Activated naive CD4-positive, alpha-beta T cell treated with anti-CD3 and anti-CD28 coated beads, Interleukin-2, amount 50 U/mL, for 72 hours (primary cell): ENCODE measurements at places on chromosomes 12 and 14.

GRCh38 chr14:81093651-81094050, 127.1 kb downstream of the GTF2A1 start:
- DNase-seq, result no peak

- no peak for DNase-seq
Observed at GRCh38 chr12:17076028-17076744, 470.2 kb upstream of the LMO3 start.

DNA sequence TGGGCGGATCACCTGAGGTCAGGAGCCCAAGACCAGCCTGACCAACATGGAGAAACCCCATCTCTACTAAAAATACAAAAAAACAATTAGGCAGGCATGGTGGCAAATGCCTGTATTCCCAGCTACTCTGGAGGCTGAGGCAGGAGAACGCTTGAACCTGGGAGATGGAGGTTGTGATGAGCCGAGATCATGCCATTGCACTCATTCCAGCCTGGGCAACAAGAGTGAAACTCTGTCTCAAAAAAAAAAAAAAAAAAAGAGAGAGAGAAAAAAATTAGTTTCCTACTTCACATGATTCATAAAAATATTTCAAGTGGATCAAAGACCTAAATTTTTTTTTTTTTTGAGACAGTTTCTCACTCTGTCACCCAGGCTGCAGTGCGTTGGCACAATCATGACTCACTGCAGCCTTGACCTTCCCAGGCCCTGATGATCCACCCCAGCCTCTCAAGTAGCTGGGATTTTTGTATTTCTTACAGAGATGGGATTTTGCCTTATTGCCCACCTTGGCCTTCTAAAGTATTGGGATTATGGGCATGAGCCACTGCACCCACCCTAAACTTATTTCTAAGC, 24.9 kb downstream of the FCF1 start:
- DNase-seq, result no peak

GRCh38 chr12:89927226-89927698, 218.6 kb upstream of the ATP2B1 start:
- DNase-seq, result no peak

DNA sequence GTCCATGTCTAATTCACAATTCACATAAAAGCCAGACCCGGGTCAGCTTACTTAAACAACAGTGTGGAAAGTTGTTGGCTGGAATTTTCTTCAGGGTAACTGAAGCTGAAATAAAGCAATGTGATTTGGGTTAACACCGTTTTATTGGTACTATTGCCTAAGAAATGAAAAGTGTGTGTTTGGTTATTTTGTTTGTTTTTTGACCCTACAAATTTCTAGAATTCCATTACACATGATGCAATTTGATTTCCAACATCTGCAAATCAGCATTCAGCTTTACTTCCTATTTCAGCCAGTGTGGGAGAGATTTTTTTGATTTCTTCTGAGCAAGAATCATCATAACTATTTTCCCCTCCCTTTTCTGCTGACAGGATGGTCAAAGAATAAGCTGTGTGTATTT, 45.7 kb upstream of the CLMN start:
- no peak for DNase-seq

- DNase-seq, result no peak
Observed at GRCh38 chr14:103880348-103881267, 33.2 kb upstream of the PPP1R13B start.

DNA sequence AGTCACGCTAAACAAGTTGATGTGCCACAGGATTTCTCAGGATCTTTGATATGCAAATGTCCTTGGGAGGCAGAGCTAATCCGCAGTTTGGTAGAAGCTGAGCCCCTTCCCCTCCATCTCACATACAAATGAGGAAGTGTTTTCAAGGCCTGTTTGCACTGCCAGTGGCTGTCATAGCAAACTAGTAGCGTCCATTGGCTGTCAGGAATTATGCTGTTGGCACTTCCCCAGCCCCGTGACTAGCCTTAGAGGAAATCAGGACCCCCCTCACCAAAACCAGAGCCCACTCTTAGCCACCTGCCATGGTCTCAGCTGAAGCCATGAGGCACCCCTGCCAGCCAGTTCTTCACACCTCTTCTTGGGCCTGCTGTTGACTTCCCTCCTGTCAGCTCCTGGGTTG, 253.9 kb downstream of the CACNA1C start:
- no peak for DNase-seq

DNA sequence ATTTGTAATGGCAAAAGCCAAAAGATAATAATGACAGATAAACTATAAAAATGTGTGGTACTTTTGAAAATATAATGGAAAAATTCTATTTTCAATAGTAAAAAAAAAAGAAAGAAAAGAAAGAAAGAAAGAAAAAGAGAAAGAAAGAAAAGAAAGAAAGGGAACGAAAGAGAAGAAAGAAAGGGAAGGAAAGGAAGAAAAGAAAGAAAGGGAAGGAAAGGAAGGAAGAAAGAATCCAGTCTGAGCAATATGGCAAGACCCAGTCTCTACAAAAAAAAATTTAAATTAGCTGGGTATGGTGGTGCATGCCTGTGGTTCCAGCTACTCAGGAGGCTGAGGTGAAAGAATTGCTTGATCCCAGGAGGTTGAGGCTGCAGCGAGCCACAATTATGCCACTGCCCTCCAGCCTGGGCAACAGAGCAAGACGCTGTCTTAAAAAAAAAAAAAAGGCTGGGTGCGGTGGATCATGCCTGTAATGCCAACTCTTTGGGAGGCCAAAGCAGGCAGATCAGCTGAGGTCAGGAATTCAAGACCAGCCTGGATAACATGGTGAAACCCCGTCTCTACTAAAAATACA, 38.4 kb downstream of the EAPP start:
- no peak for DNase-seq

DNA sequence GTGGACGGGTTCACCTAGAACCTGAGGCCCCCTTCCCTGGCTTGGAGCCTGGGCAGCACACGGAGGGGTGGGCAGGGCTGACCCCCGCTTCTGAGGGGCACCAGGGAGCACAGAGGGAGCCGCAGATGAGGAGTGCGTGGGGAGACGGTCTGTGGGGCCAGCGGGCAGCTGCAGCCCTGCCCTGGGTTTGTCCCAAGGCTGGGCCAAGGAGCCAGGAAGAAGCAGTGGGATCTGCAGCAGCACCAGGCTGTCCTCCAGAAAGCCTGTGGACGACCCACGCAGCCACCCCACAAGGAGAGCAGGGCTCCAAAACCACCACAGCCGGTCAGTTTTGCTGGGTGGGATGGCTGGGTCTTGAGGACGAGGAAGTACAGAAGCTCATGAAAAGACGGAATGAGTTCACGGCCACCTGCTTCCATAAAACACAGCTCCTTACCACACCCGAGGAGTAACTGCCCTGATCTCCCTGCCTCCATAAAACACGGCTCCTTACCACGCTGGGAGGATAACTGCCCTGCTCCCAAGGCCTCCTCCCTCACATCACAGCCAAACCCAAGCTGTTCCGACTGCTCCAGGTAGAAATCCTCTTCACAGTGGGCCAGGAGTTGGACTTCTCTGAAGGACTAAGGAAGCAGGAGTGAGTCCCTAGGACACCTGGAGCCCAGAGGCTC, 9.9 kb upstream of the GOLGA3 start:
- DNase-seq, result no peak

GRCh38 chr12:15584366-15585041, 204.7 kb downstream of the EPS8 start:
- DNase-seq, result peak; percentile 26

GRCh38 chr12:121613462-121613861, 12.9 kb upstream of the ORAI1 start:
- DNase-seq, result no peak

GRCh38 chr12:124388679-124389137, 93.8 kb downstream of the RFLNA start:
- DNase-seq, result peak; percentile 68

GRCh38 chr14:61696753-61697318, 1.5 kb downstream of the HIF1A start:
- DNase-seq, result no peak

DNA sequence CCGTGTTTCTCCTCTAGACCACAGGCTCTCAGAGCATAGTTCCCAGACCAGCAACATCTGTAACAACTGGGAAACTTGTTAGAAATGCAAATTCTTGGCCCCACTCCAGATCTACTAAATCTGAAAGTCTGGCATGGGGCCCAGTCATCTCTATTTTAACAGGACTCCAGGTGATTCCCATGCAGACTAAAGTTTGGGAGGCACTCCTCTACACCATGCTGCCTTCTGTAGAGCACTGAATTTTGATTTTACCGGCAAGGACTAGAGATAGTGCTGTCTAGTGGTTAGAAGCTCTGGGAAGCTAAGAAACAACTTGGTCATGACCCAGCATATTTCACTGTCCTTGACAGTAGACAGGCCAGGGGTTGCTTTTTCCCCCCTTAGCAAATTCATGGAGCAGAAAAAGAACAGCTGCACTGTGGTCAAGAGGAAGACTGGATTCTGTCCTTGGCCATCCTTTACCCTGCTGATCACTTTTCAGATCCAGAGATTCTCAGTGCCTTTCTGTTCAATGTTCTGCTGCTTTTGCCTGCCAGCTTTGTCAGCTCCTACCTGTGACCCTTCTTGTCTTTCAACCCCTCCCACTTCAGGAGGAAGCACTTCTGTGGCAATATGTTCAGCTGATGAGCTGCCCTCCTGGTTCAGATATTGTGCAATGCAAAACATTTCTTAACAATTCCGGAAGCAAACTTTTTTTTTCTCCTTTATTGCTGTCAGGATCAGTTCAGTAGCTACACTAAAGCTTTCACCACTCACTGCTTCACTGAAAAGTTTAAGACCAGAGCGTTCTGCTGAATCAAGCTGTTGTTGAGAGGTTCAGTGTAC, 133.8 kb upstream of the NUDT4 start:
- DNase-seq, result no peak

GRCh38 chr12:29816874-29817725, 33.4 kb upstream of the TMTC1 start:
- DNase-seq, result no peak

GRCh38 chr12:46921048-46921763, 95.4 kb upstream of the SLC38A4 start:
- no peak for DNase-seq

GRCh38 chr12:1810201-1810930, 10.0 kb upstream of the LRTM2 start:
- no peak for DNase-seq

GRCh38 chr12:122148657-122149056, 25.4 kb downstream of the IL31 start:
- DNase-seq, result no peak

GRCh38 chr12:13891902-13892301, 89.5 kb downstream of the GRIN2B start:
- DNase-seq, result no peak

DNA sequence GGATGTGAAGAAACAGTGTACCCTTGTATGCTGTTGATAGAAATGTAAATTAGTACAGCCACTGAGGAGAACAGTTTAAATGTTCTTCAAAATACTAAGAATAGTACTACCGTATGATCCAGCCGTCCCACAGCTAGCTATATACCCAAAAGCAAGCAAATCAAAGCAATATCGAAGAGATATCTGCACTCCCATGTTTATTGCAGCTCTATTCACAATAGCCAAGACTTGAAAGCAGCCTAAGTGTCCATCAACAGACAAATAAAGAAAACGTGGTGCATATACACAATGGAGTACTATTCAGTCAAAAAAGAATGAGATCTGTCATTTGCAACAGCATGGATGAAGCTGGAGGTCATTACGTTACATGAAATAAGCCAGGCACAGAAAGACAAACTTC, 88.5 kb upstream of the SLC38A4 start:
- DNase-seq, result no peak

DNA sequence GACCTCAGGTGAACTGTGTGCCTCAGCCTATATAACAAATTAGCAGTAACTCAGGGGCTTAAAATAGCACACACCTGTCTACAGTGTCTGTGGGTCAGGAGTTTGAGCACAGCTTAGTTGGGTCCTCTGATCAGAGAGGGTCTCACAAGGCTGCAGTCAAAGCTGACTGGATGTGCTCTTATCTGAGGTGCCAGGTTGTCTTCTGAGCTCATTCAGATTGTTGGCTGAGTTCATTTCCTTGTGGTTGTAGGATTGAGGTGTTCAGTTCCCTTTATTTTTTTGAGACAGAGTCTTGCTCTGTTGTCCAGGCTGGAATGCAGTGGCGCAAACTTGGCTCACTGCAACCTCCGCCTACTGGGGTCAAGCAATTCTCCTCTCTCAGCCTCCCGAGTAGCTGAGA, 164.7 kb downstream of the ADCK1 start:
- DNase-seq, result no peak

- DNase-seq, result peak; percentile 57
Observed at GRCh38 chr14:104795781-104796686, 486 bp upstream of the AKT1 start.

DNA sequence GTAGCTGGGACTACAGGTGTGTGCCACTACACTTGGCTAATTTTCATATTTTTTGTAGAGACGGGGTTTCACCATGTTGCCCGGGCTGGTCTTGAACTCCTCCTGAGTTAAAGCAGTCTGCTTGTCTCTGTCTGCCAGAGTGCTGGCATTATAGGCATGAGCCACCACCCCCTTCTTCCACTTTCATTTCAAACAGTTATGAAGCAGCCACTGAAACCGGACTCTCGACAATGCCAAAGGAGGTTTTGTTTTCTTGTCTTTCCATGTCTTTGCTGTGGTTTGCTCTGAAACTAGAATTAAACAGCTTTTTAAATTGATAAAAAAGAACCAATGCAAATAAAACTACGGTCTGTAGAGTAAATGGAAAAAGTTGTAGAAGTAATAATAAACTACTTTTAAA, 30.4 kb downstream of the RAP1B start:
- DNase-seq, result peak; percentile 58

- DNase-seq, result no peak
Observed at GRCh38 chr12:123102366-123102765, 48.5 kb downstream of the PITPNM2 start.
